Left ventricle myocardium inferior (tissue), 1 donor: ENCODE measurements at places on chromosomes 11 and 22.

GRCh38 chr11:14234446-14234845, 124.5 kb downstream of the RRAS2 start:
- DNase-seq = peak; percentile 23

GRCh38 chr11:61855939-61856680, 28.0 kb downstream of the FADS2 start:
- DNase-seq = no peak

DNA sequence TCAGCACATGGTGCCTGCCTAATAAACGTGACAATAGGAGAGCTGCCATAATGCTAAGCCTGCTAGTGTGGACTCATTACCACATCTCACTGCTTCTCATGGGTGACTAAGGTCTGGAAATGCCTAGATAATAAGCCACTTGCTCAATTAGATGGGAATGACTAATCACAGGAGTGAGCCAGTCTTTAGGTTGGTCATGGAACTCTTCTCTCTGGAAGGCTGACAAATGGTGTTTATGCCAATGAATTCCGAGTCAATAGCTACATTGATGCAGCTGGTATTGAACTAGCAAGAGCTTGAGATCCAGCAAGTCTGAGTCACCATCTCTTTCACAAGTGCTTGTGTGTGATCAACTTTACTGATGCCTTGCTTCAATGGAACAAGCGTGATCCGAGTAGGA, 334.9 kb downstream of the OPCML start:
- no peak for DNase-seq

DNA sequence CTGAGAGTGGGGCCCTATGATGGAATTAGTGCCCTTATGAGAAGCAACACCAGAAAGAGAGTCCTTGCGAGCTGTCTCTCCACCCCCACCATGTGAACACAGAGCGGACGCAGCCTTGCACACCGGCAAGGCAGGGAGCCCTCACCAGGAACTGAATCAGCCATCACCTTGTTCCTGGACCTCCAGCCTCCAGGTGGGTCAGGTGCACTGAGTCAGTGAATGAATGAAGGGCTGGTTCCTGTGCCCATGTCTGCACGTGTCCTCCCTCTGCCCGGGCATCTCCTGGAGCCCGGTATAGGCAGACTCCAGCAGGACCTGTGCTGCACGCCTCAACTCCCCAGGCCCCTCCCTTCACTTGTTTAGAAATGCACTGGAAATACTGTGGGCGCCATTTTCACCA, 54.9 kb downstream of the LINC01488 start:
- DNase-seq = no peak

- DNase-seq = no peak
Observed at GRCh38 chr11:109512680-109513079, 90.7 kb downstream of the C11orf87 start.

DNA sequence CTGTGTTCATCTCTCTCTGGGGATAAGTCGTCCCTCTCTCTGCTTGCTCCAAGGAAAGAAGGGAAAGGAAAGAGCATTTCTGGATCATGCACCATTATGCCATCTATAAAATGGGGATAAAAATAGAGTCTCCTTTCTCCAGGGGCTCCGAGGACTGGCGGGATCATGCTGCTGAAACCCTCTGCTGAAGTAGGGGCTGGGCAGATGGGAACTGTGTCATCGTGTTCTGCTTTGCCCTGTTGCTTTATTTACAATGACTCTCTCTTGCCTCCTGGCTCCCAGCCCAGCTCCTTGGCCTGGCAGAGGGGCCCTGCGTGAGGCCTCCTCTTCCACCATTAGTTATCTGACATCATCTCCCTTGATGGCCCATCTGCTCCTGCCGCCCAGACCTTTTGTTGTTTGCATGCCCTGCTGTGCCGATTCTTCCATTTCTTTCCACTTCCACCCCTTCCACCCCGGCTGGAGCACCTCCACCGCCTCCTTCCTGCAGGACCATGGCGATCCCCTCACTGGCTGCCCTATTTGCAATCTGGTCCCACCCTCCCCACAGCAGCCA, 200.9 kb downstream of the MYO18B start:
- DNase-seq = peak; percentile 72

DNA sequence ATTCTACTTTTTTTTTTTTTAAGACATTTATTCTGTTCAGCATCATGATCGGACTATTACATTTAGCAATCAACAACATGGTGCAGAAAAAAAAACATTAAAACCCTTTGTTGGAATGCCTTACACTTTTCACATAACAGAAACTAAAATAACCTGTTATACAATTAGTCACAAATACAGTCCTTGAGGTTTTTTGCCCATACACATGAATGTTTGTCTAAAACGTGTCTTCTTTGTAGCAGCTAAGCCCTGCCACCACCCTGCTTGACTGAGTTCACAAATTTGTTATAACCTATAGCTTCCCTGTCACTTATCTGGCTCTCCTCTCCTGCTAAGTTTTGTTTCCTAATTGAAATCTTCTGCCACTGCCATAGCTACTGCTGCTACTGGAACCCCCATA, 75.4 kb upstream of the ARHGAP20 start:
- DNase-seq = no peak

DNA sequence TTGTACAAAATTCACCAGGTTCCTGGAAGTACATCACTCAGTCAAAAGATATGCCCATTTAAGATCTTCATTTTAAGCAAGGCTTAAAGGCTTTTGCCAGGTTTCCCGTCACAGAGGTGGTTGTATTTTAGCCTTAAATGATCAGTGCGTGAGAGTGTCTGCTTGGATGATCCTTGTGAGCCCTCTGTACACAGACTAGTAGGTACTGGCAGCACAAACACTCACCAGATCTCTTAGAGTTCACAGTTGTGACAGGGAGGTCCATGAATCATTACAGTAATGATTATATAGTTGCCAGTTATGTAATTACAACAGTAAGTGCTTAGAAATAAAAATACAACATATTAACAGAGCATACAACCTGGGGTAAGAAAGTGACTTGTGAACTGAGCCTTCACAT, 84.2 kb upstream of the SLC25A18 start:
- no peak for DNase-seq

- no peak for DNase-seq
Observed at GRCh38 chr22:18947905-18948304, 11.8 kb upstream of the PRODH start.

- no peak for DNase-seq
Observed at GRCh38 chr11:86558841-86559240, 113.6 kb downstream of the ME3 start.

DNA sequence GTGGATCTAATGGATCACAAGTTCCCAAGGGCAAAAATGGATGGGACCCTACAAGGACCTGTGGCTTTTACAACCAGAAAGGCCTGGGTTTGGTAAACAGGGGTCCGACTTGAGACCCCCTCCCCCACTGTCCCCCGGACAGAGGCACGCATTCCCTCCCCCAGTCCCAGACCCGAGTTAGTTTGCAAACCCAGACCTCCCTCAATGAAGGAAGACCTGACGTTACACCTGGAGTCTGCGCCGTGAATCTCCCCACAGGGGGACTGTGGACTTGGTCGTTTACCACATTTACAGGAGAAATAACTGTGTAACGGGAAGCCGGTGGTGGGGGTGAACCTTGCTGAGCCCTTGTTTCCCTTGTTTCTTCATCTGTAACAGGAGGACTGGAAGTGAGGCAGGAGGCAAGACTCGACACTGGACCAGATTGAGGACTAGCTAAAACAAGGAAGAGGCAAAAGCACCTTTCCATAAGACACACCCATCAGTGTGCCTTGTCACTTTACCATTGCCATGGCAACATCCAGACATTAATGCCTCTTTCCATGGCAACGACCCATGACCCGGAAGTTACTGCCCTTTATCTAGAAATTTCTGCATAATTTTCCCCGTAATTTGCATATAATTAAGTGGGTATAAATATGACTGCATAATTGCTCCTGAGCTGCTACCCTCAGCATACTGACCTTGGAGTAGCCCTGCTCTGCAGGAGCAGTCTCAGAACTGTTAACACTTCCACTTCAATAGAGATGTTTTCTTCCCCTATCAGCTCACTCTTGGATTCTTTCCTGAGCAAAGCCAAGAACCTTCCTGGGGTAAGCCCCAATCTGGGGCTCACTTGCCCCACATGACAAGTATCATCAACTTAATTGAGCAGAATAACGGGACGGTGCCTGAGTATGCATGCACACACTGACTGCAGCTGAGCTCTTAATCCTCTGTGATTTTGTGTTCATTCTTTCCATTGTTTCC, 25.4 kb downstream of the PDGFB start:
- no peak for DNase-seq

GRCh38 chr11:117806846-117807245, 9.8 kb upstream of the DSCAML1 start:
- no peak for DNase-seq

- DNase-seq = peak; percentile 59
Observed at GRCh38 chr11:124762105-124762623, at the start of gene ESAM. Gene ESAM, minus strand, starts transcription at chr11:124762290. Its CDS starts 136 bp downstream, at chr11:124762154.

GRCh38 chr22:38792833-38793232, 1.1 kb downstream of the DNAL4 start:
- DNase-seq = no peak

DNA sequence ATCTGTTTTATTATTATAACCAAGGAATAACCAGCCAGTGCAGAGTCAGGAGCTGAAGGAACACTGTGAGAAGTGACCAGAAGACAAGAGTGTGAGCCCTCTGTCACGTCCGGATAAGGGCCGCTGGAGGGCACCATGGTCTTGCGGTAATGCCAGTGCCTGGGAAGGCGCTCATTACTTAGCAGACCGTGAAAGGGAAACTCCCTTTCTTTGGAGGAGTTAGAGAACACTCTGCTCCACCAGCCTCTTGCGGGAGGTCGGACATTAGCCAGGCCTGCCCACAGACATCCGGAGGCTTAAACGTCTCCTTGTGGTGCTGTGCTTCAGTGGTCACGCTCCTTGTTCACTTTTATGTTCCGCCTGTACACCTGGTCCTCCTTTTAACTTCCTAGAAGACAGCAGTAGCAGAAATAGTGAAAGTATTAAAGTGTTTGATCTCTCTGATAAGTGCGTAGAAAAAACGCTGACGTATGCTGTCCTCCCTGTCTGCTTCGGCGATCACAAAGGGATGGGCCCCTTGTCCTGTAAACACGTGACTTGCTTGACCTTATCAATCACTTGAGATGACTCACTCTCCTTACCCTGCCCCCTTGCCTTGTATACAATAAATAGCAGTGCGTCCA, 120.6 kb upstream of the LMO1 start:
- DNase-seq = no peak

- DNase-seq = no peak
Observed at GRCh38 chr22:21650823-21651520, 8.9 kb downstream of the SDF2L1 start.

GRCh38 chr11:103942646-103943045, 93.8 kb upstream of the DDI1 start:
- no peak for DNase-seq

GRCh38 chr11:116792869-116793771, 1.4 kb upstream of the APOA5 start:
- DNase-seq = no peak

DNA sequence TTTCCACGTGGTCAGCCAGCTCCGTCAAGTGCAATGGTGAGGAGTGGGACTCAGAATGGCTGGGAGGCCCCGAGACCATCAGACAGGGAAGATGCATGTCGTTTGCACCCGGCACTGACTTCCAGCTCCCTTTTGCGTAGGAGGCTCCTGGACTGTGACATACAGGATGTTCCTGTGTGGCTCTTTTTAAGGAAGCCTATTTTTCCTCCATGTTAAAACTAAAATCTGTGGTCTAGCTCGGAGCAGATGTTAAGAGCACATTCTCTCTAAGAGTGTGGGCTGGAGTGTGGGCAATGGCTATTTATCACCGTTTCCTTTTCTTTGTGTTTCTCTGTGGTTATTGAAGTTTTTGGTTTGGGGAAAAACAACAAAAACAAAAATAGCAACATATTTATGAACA, 40.9 kb upstream of the AMPD3 start:
- no peak for DNase-seq

DNA sequence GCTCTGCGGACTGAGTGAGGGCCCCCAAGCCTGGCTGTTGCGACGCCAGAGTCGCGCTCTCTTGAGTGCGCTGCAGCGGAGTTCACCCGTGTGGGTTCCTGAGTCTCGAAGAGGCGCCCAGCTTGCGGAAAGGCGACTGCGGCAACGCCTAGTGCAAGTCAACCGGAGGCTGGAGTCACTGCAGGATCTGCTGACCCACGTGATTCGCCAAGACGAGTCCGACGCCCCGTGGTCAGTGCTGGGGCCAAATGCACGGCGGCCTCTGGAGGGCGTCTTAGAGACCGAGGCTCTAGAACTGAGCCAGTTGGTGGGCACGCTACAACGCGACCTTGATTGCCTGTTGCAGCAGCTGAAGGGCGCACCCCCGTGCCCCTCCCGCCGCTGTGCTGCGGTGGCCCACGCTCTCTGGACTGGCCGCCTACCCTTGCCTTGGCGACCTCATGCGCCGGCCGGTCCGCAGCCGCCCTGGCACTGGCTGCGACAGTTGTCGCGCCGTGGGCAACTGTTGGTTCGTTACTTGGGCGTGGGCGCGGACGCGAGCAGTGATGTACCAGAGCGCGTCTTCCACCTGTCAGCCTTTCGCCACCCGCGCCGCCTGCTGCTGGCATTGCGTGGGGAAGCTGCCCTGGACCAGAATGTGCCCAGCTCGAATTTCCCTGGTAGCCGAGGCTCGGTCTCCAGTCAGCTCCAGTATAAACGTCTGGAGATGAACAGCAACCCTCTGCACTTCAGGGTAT, 32.6 kb downstream of the RRP8 start:
- no peak for DNase-seq

- DNase-seq = no peak
Observed at GRCh38 chr11:64918017-64918416, 1.0 kb upstream of the ATG2A start.

GRCh38 chr11:17905477-17905876, 107.4 kb downstream of the SERGEF start:
- DNase-seq = no peak

GRCh38 chr22:38338772-38339379, 21.6 kb upstream of the CSNK1E start:
- no peak for DNase-seq

GRCh38 chr11:104510169-104510568, 346.2 kb upstream of the PDGFD start:
- no peak for DNase-seq

- no peak for DNase-seq
Observed at GRCh38 chr11:88231894-88232482, 56.7 kb upstream of the RAB38 start.

DNA sequence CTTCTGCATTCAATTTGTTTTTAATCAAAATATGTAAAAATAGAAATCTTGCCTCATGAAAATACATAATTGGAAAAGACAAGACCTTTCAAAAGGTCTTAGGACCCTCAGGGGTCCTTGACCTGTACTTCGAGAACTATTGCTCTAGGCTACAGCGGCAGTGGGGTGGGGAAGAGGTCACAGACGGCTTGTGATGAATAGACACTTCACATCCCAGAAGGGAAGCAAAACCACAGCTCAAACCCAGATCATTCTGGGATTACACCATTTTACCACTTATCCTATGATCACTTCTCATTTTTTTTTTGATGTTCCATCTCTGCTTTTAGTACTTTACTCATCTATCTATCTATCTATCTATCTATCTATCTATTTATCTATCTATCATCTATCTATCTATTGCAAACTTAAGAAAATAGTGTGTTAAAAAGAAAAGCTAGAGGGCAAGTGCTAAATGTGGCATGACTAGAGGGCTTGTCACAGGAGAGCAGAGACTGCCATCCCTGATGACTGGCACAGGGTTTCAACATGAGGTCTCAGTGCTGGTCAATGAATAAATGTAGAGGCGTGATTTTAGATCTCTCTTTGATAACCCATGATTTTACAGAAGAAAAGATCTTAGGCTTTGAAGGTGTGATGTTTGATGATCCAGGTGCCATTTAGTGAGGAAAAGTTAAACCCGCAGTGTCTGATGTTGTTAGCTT, 37.1 kb downstream of the RNF141 start:
- no peak for DNase-seq

- DNase-seq = no peak
Observed at GRCh38 chr11:766936-767210, 10.4 kb downstream of the GATD1 start.
